ENCODE measurements at places on chromosomes 12 and 14. TPM values are rescaled to one million over a fixed set of nuclear protein-coding genes. Genes with fewer than 3 reads are reported as not detected.
A peak's percentile ranks its signal among the peaks of the same experiment; 100 is the strongest.

DNA sequence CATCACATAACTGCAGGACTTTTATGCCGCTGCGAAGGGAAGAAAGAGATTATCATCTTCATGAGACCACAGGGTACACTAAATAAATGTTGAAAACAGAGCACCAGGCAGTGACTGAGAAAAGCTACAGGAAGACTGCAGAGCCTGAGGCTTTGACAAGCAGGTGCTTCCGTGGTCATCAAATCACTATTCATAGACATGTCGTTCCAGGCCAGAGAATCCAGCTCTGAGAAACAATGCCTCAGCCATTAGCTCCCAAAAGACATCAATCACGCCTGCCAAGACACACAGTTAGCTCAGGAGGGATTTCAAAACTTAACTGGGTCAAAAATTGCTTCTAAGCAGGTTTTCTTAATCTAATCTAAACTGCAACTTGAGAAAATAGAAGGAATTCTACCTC is 47.2 kb upstream of the GARIN6 start:
- no peak for DNase-seq

DNA sequence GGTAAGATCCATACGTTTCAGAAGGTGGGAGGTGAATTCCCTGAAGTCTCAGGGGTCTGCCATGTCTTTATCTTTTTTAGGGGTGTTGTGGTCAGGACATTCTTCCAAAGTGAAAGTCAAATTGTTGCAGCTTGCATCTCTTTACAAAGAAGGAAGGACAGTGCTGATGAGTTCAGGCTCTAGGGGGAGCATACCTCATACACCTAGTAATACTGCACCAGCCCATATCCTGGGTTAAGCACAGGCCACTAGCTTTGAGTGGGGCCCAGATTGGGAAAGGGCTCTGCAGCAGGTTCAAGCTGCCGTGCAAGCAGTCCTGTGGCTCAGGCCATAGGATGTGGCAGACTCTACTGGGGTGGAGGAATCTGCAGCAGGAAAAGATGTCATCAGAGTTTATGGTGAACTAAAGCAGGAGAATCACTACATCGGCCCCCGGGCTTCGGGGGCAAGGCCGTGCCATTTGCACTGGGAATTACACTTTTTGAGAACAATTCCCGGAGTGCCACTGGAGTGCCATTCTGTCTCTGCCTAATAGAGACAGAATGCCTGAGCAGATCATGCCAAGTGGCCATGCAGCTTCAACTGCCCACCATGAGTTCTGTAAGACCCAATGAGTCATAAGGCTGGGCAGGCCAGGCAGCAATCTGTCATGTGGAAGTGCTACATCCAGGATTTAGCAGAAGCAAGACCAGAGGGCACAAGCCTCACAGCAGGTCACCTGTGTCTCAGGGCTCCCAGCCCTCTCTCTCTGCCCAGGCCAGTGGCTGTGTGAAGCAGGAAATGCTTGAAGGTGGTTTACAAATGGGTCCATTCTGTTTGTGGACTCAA is 32.3 kb downstream of the DIO3 start:
- DNase-seq: no peak

- peak; percentile 81 for DNase-seq
Measured at GRCh38 chr12:6735448-6736191, 11.8 kb downstream of the COPS7A start.

DNA sequence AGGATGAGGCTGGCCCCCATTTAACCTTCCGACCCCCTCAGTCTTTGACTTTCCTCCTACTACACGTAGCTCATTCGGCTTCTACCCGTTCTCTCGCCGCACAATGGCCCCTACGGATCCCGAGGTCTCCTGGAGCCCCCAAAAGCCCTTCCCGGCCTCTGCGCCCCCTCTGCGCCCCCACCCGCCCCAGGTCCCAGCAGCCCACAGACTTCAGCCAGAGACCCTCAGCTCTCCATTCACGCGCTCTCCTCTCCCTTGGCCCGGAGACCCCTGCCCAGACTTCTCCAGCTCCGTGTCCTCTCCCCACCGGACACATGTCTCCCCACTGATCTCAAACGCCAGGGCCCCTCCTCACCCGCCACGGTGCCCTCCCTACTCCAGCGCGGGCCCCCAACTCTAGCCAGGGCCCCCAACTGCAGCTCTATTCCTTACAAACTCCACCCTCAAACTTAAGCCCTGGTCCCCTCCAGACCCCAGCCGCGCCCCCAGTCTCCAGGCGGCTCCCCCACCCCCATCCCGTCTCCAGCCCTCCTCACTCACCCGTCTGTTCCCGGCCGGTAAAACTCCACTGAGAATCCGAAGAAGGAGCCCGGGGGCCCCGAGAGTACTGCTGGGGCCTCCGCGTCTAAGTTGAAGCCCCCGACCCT is 502 bp downstream of the ITGA5 start:
- peak; percentile 68 for DNase-seq

COX8C gene
- polyA plus RNA-seq: not detected

CNTN1 gene
- polyA plus RNA-seq: 0.90 TPM

GRCh38 chr14:64112867-64113678 is 181.1 kb downstream of the ESR2 start:
- DNase-seq: no peak

DNA sequence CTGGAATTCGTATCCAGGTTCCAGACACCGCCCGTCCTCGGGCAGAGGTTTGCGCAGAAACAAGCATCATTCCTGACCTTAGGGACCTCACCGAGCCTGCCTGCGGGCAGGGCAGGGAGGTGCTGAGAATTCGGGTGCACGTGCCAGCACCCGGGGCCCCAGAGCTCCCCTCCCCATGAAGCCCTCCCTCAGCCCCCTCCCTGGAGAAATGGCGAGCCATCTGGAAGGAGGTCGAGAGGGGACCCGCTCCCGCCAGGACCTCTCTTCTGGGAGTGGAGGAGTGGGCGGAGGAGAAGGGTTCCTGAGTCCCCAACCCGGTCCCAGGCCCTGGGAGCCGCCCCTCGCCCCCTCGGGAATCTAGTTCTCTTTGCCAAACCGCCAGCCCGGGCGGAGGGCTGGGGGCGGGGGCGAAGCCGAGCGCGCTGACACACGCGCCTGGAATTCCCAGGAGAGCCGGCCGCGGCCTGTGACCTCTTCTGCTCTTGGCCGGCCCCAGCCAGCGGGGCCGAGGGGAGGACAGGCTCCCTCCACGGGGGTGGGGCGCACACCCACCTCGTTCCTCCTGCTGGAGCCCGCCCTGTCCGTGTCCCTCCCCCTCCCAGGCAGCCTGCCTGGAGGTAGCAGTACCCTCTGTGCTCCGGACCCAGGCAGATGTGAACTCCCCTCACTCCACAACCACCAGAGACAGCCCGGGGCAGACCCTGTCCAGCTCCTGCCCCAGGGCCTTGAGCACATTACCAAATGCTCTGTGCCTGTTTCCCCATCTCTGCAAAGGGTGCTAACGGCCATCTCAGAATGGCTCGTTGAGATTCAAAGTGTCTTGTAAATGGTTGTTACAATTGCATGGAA is 23.0 kb upstream of the GPR132 start:
- peak; percentile 74 for DNase-seq

ATP5F1B gene
- 1,188 TPM for polyA plus RNA-seq

CCDC197 gene
- polyA plus RNA-seq: not detected

PZP gene
- 0.07 TPM for polyA plus RNA-seq

GRCh38 chr12:8033153-8034044 is 883 bp downstream of the FOXJ2 start:
- peak; percentile 87 for DNase-seq

- no peak for DNase-seq
Measured at GRCh38 chr12:67803278-67803993, 154.9 kb downstream of the DYRK2 start.

CD4 gene
- 26.6 TPM for polyA plus RNA-seq

PRH2 gene
- not detected for polyA plus RNA-seq

- DNase-seq: peak; percentile 49
Measured at GRCh38 chr14:74951443-74952179, 3.8 kb downstream of the PGF start.

DNA sequence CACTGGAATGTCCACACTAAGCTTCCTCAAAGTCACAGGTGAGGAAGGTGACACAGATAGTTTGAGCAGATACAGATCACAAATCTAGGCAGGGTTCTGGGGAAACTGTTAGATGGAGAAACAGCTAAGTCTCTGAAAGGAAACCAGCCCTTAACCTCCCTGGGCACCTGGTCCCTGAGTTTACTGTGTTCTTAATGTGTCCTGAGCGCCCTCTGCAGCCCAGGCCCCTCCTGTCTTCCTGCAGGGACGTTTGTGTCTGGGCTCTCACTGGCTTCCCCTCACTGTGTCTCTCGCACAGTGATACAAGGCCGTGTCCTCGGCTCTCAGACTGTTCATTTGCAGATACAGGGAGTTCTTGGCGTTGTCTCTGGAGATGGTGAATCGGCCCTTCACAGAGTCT is 684.3 kb downstream of the TMEM121 start:
- no peak for DNase-seq

GYS2 gene
- not detected for polyA plus RNA-seq

GRCh38 chr12:10715491-10715890 is 7.6 kb downstream of the YBX3 start:
- no peak for DNase-seq

GRCh38 chr12:63292471-63293221 is 141.6 kb upstream of the AVPR1A start:
- no peak for DNase-seq

PELI2 gene
- 5.4 TPM for polyA plus RNA-seq

ASIC1 gene
- polyA plus RNA-seq: not detected

RPL10L gene
- polyA plus RNA-seq: 3.2 TPM

JAG2 gene
- polyA plus RNA-seq: 0.60 TPM

PTCSC3 gene
- polyA plus RNA-seq: not detected

- DNase-seq: no peak
Measured at GRCh38 chr12:3189282-3189681, 112.1 kb downstream of the TSPAN9 start.

TAS2R8 gene
- not detected for polyA plus RNA-seq

HECTD4 gene
- 5.4 TPM for polyA plus RNA-seq

- peak; percentile 70 for DNase-seq
Measured at GRCh38 chr14:64549791-64550620, at the start of gene PPP1R36. PPP1R36 (plus strand) TSS chr14:64549961; CDS start chr14:64549998, 37 bp downstream.

GRCh38 chr14:105072892-105073719 is 7.9 kb upstream of the GPR132 start:
- no peak for DNase-seq

- no peak for DNase-seq
Measured at GRCh38 chr12:7750350-7750749, 3.2 kb upstream of the CLEC4C start.

HECTD1 gene
- polyA plus RNA-seq: 30.0 TPM

GRCh38 chr14:90017371-90017770 is 44.4 kb upstream of the KCNK13 start:
- DNase-seq: no peak

- DNase-seq: peak; percentile 57
Measured at GRCh38 chr14:105136401-105137322, 31.9 kb downstream of the JAG2 start.

- DNase-seq: no peak
Measured at GRCh38 chr12:42372154-42372791, 46.3 kb downstream of the PPHLN1 start.

- no peak for DNase-seq
Measured at GRCh38 chr12:117444781-117445180, 83.4 kb upstream of the NOS1 start.

KRR1 gene
- 9.7 TPM for polyA plus RNA-seq

All from sigmoid colon (tissue), 7 donors.